ENCODE measurements at places on chromosomes 7 and 10.
A peak's percentile ranks its signal among the peaks of the same experiment; 100 is the strongest.

DNA sequence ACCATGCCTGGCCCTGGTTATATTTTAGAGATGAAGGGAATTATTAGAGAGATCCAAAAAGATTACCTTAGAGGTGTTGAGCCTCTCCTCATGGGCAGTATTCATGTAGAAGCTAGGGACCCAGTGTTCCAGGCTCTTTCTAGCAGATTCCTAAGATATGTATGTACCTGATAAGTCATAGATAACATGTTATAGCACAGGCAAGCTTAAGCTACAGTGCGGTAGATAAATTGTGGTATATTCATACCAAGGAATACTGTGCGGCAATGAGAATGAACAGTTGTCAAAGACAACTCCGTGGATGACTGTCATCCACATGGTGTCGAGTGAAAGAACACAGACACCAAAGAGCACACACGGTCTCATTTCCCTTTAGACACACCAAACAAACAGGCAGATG is 53.1 kb downstream of the TACR2 start:
- no peak for DNase-seq
- peaks cover 47% of the 10 kb centered on the region for H3K4me1 ChIP-seq
- no peaks in the 10 kb centered on the region for H3K27me3 ChIP-seq
- H3K27ac ChIP-seq = no peak overlapping the region
- H3K36me3 ChIP-seq = peaks cover 62% of the 10 kb centered on the region

DNA sequence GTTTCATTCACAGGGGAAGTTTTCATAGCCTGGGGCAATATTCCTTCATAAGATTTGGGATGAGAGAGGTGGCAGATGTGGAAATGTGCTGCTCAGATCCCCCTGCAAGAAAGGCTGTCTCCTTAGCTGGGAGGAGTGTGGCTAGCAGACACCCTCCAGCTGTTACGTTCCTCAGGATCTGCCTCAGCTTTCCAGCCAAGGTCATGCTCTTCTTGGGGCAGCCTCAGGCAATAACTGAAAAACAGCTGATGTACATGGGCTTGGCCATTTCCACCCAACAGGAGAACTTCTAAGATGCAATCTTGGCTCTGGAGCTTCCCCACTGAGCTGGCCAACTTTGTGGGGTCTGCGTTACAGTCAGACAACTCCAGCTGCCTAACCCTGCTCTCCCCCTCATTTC is 51.3 kb upstream of the SEPTIN7 start:
- H3K27ac ChIP-seq = peak overlapping the region; percentile 35
- no peaks in the 10 kb centered on the region for H3K27me3 ChIP-seq
- H3K36me3 ChIP-seq = no peaks in the 10 kb centered on the region
- no peak for DNase-seq

DNA sequence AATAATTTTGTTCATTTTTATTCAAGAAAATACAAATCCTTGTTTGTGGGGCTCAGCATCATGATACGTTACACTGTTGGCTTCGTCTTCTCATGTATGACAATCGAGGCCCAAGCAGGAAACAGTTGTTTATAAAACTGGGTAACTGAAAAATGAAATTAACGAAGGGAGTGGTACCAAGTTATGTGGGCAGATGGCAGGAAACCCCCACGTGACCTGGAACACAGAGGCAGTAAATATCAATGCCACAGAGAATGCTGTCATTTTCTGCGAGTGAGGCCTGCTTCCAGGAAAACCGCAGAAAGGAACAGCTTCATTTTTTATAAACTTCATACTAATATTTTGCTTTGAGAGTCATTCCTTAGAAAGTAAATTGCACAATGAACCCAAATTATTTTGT is 201.0 kb upstream of the ADARB2 start:
- DNase-seq = no peak
- no peaks in the 10 kb centered on the region for H3K27me3 ChIP-seq
- no peak overlapping the region for H3K4me3 ChIP-seq
- no peaks in the 10 kb centered on the region for H3K4me1 ChIP-seq

- DNase-seq = no peak
- no peak overlapping the region for H3K4me3 ChIP-seq
- H3K27me3 ChIP-seq = peaks cover 9% of the 10 kb centered on the region
- H3K4me1 ChIP-seq = no peaks in the 10 kb centered on the region
- no peak overlapping the region for H3K27ac ChIP-seq
Measured at GRCh38 chr10:99551616-99552015, 18.9 kb downstream of the NKX2-3 start.

DNA sequence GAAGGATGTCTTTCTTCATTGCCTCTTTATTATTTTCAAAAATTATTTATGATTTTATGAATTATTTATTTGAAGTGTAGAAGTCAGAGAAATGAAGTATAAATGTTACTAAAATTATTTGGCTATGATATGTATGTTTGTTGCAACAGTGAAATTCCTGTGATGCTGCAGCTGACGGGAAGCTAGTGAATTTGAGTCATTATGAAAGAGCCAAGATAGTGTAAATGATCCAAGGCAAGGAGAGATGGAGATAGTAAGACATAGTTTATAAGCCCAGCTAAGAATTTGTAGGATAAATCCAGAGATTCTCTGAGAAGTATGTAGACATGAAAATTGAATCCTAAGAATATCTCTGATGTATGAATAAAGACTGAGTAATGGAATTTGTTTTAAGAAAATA is 30.8 kb downstream of the CASD1 start:
- DNase-seq = no peak
- H3K27me3 ChIP-seq = no peaks in the 10 kb centered on the region
- no peak overlapping the region for H3K27ac ChIP-seq
- no peaks in the 10 kb centered on the region for H3K4me1 ChIP-seq

GRCh38 chr7:16524332-16524731 is 2.3 kb upstream of the LRRC72 start:
- H3K27me3 ChIP-seq = no peaks in the 10 kb centered on the region
- no peak for DNase-seq
- no peak overlapping the region for H3K27ac ChIP-seq
- H3K4me3 ChIP-seq = no peak overlapping the region
- no peaks in the 10 kb centered on the region for H3K4me1 ChIP-seq
- H3K36me3 ChIP-seq = no peaks in the 10 kb centered on the region
